ENCODE measurements at places on chromosomes 3 and 15. TPM values are rescaled to one million over a fixed set of nuclear protein-coding genes. Genes with fewer than 3 reads are reported as not detected.

GRCh38 chr3:169846458-169847193 lies 23.1 kb downstream of the LRRC31 start:
- no peaks in the 10 kb centered on the region for H3K36me3 ChIP-seq
- H3K27me3 ChIP-seq: no peaks in the 10 kb centered on the region
- no peak overlapping the region for H3K27ac ChIP-seq
- H3K4me1 ChIP-seq: no peaks in the 10 kb centered on the region
- no peak for DNase-seq

GRCh38 chr15:89504166-89504565 lies 7.8 kb upstream of the RHCG start:
- H3K4me3 ChIP-seq: no peak overlapping the region
- peaks cover 8% of the 10 kb centered on the region for H3K27me3 ChIP-seq
- H3K36me3 ChIP-seq: no peaks in the 10 kb centered on the region
- no peaks in the 10 kb centered on the region for H3K4me1 ChIP-seq
- no peak overlapping the region for H3K27ac ChIP-seq

DNA sequence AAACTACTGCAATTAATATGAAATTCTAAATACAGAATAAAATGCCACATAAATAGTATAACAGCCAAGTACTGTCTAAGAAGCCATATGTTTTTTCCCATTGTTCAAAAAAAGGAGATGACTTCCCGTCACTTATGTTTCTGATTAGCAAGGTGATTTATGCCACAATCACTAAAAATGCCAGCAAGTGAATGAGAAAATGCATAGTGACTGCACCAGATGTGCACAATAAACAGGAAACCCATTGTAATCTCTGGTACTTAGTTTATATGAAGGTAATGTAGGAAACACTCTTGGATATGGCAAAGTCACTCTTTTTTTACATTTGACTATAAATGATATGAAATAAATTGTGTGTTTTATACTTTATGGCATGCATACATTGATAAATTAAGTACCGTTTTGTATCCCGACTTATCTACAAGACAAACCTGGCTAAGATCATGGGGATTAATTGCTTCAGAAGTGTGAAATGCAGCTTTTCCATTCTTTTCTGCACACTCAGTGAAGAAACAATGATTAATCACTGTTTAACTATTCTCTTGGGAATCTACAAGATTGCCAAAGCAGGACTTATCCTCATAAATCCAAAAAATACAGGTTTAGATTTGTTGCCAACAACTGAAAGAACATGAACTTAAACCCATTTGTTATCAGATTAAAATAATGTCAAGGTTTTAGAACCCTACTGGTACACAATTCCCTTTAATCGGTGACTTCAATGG lies 164.5 kb downstream of the TBC1D5 start:
- 0 out of 2 replicates have a peak, but pooled peaks cover 3% of the 10 kb centered on the region for H3K4me1 ChIP-seq
- no peaks in the 10 kb centered on the region for H3K27me3 ChIP-seq
- H3K4me3 ChIP-seq: no peak overlapping the region
- no peaks in the 10 kb centered on the region for H3K36me3 ChIP-seq
- H3K27ac ChIP-seq: no peak overlapping the region

The TLR9 gene
- not detected for total RNA-seq

The FHIT gene
- 7.1 TPM for total RNA-seq

The POPDC2 gene
- total RNA-seq: 0.53 TPM

Measured in WTC11 (cell line).